ENCODE measurements at places on chromosomes 6 and 20.
A peak's percentile ranks its signal among the peaks of the same experiment; 100 is the strongest.

GRCh38 chr6:13411484-13411883 lies 75.9 kb downstream of the GFOD1 start:
- DNase-seq, result no peak

DNA sequence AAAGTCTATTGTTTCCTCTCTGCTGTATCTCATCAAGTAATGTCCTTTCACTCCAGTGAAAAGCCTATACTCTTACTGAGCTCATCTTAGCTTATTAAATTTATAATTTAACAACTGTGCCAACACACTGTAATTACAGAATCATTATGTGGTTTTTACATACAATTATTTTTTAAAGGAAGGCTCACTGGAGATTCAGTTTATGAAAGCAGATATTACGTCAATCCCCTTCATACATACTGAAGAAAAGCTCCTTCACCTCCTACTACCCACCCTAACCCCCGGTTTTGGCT lies 28.1 kb downstream of the ARHGAP18 start:
- no peak for DNase-seq

DNA sequence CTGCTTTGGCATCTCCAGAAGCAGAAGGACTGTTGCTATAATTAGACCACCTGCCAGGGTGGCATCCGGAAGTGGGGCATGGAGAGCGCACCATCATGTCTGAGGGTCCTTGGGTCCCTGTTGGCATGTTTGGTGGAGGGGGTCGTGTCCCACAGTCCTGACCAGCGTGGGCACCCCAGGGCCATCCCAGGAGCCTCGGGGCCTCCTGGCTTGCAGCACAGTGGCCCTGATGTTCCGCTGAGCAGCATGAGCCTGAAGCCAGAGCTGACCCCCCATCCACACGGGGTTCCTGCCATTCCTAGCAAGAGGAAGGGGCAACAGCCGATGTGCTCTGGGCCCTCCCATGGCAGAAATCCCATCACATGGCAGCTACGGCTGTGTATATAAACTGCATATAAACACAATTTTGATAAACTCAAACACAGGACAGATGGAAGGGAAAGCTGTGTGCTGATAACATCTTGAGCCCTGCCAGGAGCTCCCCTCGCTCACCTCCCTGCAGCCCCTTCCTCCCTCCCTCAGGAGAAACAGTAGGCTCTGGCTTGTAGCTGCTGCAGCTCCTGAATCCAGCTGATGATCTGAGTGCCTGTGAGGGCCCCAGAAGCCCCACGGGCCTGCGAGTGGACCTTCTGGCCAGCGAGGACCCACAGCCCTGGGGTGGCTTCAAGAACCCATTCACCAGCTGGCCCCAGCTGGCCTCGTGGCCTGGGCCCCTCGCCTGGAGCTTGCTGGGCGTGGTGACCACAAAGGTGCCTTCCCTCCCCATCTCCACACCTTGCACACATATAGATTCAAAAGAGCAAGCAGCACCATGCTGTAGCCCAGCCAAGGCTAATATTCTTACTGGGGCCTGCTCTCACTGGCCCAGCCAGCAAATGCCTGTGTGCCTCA lies 321.6 kb downstream of the CDH4 start:
- DNase-seq, result no peak

DNA sequence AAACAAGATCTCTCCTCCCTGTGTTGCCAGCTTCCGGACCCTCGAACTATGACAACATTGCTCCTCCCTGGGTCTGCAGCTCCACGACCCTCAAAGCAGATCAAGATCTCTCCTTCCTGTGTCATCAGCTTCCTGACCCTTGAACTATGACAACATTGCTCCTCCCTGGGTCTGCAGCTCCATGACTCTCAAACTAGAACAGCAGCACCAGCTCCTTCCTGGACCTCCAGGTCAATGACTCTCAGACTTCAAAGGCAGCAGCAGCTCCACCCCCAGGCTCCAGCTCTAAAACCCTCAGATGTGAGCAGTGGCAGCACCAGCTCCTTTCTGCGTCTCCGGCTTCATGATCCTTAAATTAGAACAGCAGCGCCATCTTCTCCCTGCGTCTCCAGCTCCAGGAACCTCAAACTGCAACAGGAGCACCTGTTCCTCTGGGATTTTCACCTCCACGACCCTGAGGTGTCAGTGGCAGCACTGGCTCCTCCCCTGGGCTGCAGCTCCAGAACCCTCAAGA lies 341.0 kb upstream of the SULF2 start:
- no peak for DNase-seq

- DNase-seq, result no peak
These were observed 203.5 kb upstream of the JAG1 start for GRCh38 chr20:10877342-10877741.

DNA sequence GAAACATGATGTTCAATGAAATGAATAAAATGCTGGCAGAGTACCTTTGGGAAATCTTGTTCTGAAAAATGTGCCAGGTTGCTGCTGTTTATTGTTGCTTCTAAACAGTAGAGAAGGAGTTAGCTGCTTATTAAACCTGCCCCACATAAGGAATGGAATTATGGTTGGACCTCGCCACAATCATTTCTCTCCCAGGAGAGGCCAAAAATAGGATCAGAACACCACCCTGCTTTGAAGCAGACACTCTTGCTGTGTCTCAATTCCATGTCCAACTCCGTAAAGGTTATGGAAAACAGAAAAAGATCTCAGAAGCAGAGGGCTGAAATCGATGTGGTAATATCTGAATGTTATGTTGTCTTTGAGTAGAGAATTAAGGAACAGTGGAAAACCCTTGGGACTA lies 27.9 kb downstream of the AFG1L start:
- DNase-seq, result no peak

DNA sequence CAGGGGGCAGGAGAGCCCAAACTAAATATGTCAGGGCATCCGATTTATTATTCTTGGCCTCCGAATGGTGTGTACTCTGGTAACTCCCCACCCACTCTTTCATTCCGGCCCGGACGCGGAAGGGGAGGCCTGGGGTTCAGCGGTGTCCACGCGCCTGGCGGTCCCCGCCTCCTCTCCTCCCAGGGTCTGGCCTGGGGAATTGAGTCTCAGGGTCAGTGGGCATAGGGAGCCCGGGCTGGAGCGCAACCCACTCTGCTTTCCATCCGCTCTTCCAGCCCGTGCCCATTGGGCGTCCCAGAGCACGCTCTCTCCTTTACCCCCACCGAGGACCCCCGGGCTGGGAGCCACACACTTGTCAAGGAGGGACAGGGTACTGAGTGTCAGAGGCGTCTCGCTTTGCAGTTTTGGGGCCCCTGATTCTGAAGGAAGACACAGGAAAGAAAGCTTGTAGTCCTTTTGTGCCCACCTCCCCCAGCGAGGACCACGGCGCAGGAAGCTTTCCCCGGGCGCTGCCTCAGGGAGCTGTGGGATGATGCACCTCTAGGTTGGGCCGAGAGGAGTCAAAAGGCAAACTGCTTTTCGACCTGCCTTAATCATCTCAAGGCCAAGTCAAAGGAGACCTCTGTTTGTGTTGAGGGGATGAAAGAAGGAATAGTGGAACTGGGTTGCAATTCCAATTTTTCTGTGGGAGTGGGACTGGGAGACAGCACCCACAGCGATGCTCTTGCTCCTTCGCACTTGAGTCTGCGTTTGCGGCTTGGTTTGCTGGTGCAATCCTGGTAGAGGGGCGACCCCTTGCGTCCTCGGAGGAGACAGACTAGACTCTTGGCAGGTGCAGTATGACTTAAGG lies 2.5 kb downstream of the RSPO3 start:
- peak; percentile 48 for DNase-seq

- no peak for DNase-seq
These were observed 54.9 kb upstream of the UNC93A start for GRCh38 chr6:167236239-167236571.

GRCh38 chr20:60877071-60877857 lies 374.8 kb upstream of the CDH4 start:
- no peak for DNase-seq

GRCh38 chr20:13119583-13119982 lies 101.5 kb upstream of the ISM1 start:
- no peak for DNase-seq

- DNase-seq, result no peak
These were observed 262.9 kb upstream of the BTBD3 start for GRCh38 chr20:11654766-11655165.

DNA sequence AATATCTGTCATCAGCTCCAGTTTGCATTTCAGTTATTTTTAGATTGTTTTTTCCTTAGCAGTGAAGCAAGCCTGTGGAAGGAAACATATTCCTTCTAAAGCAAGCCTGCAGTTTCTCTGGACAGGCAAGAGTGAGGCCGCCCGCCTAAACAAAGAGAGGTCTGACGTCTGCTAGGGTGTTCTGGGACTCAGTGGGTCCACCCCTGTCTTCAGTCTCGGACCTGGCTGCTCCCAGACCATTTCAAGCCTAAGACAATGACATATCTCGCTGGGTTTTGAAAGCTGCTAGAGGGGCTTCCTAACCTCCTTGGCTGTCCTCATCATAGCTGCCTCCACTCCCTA lies 36.8 kb upstream of the RNF24 start:
- DNase-seq, result no peak

Data from SW 1271 (cell line).